Mucosa of gallbladder (tissue), 1 donor: ENCODE measurements at places on chromosomes 3 and 15.

DNA sequence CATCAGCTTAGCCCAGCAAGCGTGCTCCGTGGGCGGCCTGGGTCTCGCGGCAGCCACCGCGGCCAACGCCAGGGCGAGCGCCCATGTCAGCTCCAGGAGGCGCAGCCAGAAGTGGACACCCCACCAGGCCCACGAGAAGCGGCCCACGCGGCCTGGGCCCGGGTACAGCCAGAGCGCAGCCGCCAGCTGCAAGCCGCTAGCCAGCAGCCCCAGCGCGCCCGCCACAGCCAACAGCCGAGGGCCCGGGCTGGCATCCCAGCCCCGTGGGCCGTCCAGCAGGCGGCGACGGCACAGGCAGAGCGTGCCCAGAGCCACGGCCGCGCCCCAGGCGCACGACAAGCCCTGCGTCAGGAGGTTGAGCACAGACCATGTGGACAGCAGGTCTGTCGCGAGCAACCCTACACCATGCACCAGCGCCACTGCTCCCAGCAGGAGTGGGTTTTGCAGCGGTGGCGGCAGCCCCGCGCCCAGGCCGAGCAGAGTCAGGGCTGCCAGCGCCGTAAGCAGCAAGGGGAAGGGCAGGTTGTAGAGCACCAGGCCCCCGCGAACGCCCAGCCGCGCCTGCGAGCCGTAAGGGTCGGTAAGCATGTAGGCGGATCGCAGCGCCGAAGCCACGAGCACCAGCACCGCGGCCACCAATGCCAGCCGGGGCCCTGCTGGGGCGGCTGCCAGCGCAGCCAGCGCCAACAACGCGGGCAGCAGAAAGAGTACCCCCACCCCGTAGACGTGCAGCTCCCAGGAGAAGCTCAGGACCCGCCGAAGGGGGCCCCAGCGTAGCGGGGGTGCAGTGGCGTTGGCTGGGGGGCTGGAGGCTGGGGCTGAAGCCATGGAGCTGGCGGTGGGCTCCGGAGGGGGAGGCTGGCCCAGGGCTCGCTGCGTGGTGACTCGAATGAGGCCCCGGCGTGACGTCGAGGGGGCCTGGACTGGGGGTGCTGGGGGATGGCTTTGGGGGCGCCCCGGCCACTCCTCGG, 4.9 kb downstream of the PRRT3 start:
- DNase-seq: peak; percentile 67

DNA sequence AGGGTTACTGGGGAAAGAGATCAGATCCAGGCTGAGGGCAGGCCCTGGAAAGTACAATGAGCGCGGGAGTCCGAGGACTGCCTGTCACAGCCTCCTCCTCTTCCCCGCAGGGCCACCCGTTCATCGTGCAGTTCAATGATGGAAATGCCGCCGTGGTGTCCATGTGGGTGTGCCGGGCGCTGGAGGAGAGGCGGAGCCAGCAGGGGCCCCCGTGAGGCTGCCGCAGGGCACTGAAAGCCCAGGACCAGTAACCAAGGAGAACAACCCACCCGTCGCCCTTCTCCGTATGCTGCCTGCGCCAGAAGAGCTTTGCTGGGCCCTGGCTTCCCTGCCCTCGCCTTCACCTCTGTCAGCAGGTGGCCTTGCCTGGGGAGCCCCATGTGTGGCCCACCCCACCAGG, 18.8 kb upstream of the SKOR1 start:
- DNase-seq: no peak

- no peak for DNase-seq
These were observed 41.9 kb downstream of the PCOLCE2 start for GRCh38 chr3:142846779-142847577.

DNA sequence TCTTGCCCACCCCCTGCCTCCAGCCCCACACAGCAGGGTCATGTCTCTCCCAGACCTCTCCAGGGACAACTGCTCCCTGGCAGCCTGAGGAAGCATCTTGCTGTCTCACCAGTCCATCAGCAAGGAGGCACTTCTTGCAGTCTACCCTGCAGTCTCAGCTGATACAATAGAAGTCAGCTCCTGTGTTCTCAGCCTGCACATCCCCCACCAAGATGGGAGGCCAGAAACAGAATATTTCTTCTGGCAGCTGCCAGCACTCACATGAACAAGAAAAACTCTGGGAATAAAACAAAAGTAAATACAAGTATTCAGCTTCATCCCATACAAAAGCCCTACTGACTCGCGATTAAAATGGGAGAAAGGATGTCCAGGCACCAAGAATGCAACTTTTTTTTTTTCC, 457.4 kb upstream of the PROK2 start:
- DNase-seq: no peak

DNA sequence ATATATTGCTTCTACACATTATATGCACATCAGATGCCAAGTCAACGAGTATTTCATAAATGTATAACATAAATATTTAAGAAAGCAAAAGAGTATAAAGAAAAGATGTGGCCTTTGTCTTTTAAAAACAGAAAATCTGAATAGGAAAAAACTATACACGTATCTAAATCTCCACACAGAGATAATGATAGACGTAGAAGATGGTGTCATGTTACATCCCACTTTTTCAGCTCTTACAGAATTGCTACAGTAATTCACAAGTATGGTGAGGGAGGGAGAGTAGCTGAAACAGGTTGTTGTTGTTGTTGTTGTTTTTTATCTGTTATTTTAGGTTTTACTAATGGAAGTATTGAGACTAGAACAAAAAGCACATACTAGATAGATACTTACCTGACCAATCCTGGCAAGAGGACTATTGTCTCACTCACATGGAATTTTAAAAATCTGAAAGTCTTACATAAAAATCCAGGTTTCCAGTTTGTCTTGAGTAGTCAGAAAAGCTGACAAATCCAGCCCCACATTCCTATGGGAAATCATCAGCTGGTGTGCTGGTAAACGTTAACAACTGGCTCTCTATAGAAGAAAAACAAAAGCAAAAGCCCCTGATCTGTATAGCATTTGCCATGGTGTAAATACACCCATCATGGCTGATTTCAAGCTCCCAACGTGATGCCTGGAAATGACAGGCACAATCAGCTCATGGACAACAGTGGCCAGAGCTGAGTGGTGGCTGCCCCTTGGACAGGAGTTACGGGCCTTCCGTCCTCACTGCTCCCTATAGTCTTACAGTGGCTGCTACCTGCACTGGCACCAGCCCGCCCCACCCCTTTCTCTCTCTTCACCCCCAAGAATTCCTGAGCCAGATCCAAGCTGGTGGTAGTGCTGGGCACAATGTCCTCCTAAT, 47.4 kb upstream of the VGLL4 start:
- DNase-seq: no peak

GRCh38 chr3:62602987-62603386, 229.6 kb upstream of the FEZF2 start:
- DNase-seq: no peak

DNA sequence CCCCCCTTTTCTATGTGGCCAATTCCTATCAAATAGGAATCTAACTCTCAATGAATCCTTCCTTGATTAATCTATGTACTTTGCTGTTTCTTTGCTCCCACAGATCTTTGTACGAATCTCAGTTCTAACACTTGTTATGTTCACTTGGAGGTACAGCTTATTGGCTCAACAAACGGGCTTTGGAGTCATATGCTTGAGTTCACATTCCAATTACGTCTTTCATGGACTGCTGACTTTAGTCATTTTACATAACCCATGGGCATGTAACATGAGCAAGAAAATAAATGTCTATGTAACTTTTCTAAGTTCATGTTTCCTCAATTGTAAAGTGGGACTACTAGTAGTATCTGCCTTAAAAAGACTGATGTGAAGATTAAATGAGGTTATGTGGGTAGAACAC, 123.2 kb upstream of the TBC1D5 start:
- DNase-seq: no peak

DNA sequence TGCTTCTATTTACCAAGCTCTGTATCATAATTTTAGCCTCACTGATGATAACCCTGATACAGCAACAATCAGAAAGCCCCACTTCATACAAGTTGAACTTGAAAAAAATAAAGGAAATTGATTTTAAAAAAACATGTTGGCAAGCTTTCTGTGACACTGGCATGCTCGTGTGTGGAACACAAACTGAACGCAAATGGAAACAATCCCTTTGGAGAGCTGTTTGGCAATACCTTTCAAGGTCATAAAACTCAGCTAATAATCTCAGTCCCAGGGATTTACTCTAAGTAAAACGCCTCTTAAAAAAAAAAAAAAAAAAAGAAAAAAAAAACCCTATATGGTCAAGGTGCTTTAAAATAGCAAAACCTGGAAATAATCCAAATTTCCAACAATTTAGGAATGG, 166.7 kb upstream of the BCL6 start:
- no peak for DNase-seq

GRCh38 chr15:98953000-98953787, 54.4 kb downstream of the PGPEP1L start:
- no peak for DNase-seq

GRCh38 chr15:69341356-69341755, 42.6 kb downstream of the PAQR5 start:
- DNase-seq: no peak

- DNase-seq: no peak
These were observed 760 bp downstream of the FANCI start for GRCh38 chr15:89244574-89244903.

DNA sequence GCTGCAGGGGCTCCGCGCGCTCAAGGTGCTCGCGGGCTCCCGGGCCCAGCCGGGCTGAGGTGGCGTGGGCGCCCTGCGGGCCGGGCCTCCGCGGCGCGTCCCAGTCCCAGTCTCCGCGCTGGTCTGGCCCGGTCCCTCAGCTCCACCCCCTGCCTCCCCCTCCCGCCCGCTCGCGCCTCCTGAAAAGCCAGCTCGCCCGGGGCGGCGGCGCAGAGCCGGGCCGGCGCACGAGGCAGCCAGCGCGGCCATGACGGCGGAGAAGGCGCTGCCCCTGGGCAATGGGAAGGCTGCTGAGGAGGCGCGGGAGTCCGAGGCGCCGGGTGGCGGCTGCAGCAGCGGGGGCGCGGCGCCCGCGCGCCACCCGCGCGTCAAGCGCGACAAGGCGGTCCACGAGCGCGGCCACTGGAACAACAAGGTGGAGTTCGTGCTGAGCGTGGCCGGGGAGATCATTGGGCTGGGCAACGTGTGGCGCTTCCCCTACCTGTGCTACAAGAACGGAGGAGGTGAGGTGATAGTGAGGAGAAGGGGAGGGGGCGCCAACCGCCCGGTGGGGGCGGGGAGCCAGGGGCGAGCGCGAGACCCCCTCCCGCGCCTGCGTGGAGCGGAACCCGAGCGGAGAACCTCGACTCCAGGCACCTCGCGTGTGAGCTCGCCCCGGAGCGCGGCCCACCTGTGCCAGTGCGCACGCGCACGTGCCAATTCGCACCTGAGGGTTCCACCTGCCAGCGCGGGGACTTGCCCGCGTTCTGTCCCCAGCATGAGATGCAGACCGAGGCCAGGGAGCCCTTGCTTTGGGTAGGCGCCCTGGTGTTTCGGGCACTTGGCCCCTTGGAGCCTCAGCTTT, at the start of gene SLC6A11:
Gene SLC6A11, plus strand, starts transcription at position 210 of the 844 bp plus-strand sequence. Its CDS starts 38 bp downstream, at position 248.
- no peak for DNase-seq

- DNase-seq: no peak
These were observed 193.8 kb downstream of the BCHE start for GRCh38 chr3:165643425-165643824.

DNA sequence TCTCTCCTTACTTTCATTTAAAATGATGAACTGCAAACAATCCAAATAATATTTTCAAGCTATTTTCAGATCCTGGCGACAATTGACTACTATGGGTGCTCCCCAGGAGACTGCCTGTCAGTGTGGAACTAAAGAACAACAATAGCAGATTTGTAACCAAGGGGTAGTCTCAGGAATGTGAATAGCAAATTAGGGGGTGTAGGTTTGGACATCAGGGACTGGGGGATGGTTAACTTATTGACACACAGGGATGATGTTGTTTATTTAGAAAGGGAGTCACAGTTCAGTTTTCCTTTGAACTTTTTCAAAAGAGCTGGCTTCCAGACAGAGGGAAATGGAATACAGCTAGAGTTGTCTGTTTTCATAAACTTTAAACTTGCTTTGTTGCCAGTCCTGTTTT, 229.8 kb downstream of the LRTM1 start:
- no peak for DNase-seq

DNA sequence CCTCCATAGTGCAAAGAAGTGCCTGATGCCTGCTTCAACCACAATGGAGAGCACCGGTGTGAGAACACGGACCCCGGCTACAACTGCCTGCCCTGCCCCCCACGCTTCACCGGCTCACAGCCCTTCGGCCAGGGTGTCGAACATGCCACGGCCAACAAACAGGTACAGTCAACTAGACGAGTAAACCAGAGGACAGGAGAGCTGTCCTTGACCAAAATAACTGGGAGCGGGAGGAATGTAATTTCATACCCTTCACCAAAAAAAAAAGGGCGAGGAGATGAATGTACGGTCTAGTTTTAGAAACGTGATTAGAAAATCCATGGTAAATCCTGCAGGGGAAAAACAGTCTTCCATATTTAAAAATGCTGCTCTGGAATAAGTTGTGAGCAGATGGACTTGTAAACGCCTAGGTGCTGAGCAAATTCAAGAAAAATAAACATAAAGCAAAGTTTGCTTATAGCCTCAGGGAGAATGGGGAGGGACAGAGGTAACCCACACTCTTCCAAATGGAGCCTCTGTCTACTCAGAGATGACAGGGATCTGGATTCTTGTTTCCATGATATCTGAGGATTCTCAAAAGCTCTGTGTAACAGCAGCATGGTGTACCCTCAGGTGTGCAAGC, 8.4 kb downstream of the THBS1 start:
- DNase-seq: no peak

- DNase-seq: no peak
These were observed 140.1 kb downstream of the ADAMTS17 start for GRCh38 chr15:100201376-100202280.
